ENCODE measurements at places on chromosomes 4 and X.

DNA sequence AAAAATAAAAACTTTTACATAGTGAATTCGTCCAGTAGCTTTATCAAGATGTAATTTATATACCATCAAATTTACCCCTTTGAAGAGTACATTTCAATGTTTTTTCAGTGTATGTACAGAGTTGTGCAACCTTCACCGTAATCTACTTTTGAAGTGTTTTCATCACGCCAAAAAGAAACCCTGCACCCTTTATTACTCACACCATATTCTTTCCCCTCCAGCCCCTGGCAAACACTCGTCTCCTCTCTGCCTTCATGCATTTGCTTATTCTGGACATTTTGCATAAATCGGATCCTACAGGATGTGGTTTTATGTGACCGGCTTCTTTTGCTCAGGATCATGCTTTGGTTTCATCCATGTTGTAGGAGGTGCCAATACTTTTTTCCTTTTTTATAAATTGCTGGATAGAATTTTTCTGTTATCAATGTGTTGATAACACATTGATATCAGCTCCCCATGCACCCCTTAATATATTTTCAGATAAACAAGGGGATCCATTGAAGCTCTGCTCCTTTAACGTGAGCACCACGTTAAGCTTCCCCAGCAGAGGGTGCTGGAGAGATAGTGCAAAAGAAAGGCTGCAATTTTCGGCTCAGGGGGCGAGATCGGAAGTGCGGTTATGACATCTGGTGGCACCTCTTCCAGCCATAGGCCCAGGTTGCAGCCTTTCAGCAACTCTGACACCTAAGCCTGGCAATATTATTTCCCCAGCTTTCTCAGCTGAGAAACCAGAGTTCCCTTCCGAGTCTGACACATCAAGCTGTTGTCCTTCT lies 100.1 kb upstream of the VCX3B start:
- DNase-seq = no peak

GRCh38 chr4:186787536-186787935 lies 63.9 kb upstream of the FAT1 start:
- no peak for DNase-seq

- no peak for DNase-seq
These were observed 176.3 kb downstream of the EVC2 start for GRCh38 chr4:5532100-5532499.

- DNase-seq = no peak
These were observed 467.0 kb upstream of the CTSO start for GRCh38 chr4:156420623-156421022.

DNA sequence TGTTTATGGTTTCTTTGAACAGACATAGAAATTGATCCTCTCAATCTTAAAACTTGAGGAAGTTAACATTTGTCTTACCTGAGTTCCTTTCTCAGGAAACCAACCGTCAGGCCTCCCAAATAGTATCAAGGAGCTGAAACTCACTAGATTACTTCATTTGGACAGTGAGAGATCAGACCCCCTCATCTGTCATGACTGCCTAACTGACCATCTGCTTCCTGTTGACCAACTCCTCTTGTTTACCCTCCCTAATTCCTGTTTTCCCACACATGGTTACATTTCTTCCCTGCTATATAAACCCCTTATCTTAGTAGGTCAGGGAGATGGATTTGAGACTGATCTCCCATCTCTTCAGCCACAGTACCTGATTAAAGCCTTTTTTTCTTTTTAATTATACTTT lies 46.2 kb upstream of the NMU start:
- DNase-seq = no peak

- DNase-seq = no peak
These were observed 242.7 kb downstream of the MID1IP1 start for GRCh38 chrX:39043838-39044550.

- DNase-seq = no peak
These were observed 12.5 kb downstream of the BLOC1S4 start for GRCh38 chr4:6728320-6729029.

- DNase-seq = no peak
These were observed 61.8 kb upstream of the SFRP2 start for GRCh38 chr4:153850533-153851280.

- no peak for DNase-seq
These were observed 91.9 kb downstream of the FAM53A start for GRCh38 chr4:1592068-1592708.

GRCh38 chrX:99939883-99940232 lies 470.2 kb downstream of the PCDH19 start:
- no peak for DNase-seq

DNA sequence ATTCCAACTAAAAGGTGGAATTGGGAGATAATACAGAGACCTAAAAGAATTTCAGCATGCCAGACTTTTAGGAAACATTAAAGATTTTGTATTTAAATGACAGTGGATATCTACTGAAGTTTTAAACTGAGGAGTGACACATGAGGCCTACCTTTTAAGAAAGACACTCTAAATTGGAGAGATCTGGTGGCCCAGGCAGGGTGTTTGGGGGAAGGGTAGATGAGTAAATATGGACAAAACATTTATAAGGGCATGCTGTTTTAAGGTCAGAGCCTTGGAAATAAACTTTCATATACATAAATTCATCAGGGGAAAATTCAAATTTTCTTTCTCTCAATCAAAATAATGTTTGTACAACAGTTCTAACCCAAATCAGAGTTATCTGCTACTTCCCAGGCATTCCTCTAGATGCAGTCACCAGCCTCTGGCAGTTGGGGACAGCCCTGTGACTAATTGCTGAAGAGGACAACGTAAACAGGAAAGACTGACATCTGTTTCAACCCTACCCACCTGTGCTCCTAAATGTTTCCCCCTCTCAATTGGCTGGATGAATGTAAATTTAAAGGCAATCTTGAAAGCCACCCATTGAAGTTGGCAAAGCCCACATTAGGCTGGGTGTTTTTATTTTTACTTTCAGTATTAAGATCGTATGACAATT lies 1646.9 kb upstream of the ADGRL3 start:
- DNase-seq = no peak

DNA sequence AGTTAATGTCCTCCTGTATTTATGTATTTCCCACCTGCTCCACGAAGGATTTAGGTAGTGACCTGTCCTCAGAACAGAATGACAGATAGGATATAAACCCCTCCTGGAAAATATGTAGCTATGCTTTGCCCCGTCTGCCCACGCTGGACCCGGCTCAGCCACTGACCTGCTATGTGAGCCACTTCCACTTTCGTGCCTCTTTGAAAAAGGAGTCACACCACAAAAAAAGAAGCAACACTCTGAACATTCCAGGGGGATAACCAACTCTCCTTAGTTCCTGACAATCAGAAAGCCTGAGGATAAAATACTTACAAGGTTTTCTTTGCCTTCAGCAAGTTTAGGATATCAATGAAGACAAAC lies 11.1 kb downstream of the ACSL1 start:
- DNase-seq = no peak

- DNase-seq = no peak
These were observed 38.3 kb downstream of the SUPT20HL1 start for GRCh38 chrX:24398766-24399165.
